ENCODE measurements at places on chromosomes 6 and 20.

DNA sequence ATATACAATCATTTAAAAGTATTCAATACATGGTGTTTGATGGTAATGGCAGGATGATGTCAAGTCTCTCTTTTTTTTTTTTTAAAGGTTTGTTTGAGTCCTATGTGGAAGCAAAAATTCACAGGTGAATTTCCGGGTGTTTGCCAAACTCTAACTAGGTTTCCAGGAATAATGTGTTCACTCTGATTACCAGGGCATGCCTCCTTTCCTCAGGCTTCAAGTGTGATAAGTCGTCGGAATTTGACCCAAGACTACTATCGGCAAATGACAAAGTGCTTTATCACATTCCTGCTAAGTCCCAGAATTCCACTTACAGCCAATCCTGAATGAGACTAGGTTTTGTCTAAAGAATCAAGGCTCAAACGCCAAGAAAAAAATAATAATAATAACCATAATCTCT, 7.3 kb downstream of the OARD1 start:
- DNase-seq: no peak

DNA sequence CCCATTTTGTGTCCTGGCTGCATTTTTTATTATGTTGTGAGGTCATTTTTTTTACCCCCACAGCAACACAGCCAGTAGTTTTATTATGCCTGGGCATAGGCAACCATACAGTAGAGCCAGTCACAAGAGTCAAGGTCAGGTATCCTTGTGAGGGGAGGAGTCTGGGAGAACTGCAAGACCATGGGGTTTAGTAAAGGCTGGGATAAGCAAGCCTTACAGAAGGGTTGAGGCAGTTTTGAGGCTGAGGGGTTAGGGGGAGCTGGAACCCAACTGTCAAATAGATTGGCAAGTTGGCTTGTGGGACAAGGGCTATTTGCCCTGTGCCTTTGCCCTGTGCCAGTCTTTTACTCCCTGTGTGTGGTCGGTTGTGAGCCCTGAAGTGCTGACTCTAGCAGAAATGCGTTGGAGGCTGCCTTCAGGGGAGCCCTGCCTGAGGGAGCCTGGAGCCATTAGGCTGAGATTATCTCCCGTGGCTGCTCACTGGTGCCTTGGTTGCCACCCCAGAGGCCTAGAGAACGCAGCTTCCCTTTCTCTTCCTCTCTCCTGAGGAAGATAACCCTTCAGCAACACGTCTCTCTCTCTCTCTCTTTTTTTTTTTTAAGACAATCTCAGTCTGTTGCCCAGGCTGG, 31.1 kb downstream of the RALY start:
- DNase-seq: no peak

DNA sequence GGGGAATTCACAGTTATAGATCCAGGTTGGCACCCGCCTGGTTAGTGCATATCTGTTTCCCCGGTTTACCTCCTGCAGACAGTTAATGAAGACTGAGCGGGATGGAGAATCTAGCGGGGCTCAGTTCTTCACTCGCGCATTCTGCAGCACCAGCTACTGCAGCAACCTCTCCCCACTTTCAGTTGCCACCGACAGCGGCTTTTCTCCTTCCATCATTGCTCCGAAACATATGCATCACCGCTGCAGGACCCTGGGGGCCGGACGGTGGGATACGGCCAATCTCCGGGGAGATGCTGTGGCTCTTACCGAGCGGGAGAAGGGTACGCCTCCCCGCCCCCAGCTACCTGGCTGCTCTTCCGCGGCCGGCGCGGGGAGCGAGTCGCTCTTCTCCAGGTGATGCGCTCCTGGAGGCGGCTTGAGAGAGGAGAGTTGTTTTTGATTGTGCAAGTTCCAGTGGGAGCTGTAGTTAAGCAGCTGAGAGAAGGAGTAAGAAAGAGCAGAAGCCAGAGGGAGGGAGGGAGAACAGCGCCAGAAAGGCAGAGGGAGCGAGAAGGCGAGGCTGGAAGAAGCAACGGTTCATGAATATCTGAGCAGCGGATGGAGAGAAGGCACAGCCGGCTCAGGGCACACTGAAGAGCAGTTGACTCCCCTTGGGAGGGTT, at the start of gene SGK1:
SGK1 (minus strand) TSS at position 642 of the 661 bp plus-strand sequence. CDS start 652 bp downstream, outside the sequence.
- peak; percentile 30 for DNase-seq

DNA sequence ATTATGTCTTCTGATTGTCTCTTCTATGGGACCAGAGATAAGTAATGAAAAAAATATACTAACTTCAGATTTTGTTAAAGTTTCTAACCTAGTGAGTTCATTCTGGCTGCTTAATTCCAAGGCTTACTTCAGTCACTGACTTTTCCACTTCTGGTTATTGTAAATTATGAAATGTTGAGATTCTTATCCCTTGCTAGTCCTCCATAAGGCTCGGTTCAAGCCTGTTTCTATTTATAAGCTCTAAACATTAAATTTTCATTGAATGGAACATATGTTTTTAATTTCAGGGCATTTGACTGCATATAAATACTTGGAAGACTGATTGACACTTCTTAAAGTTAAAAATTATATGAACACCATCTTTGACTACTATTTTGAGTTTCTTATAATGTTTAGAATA, 23.6 kb upstream of the NKAIN2 start:
- no peak for DNase-seq

DNA sequence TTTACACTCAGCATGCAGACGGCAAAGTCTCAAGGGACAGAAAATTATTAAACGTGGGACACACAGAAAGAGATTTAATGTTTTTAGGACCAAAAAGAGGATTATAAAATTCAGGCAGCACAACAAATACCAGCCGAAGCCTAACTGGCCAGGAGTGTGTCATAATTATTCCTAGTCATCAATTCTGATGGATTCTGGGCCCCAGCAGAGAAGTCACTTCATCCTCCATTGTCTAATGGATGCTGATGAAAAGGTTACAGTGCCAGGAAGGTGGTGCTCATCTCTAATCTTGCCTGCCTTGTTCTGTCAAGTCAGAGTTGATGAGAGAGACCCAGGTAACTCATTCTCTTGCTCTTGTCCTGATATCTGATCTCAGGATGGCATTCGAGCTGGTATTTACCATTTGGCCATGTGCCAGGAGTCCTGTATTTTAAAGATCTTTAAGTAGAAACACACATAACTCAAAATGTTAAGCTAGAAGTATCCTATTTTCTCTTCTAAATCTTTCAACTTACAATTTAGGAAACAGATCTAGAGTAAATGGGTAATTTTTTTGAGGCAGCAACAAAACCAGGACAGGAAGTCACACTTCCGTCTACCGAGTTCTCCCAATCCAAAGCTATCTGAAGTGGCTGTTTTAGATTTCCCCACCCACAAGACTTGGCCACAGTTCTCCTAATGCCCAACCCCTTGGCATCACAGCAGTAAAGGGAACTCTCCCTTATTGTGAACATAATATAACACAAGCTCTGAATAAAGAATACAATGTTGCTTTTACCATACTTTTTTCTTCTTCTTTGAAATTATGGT, 50.0 kb downstream of the ADAT2 start:
- peak; percentile 13 for DNase-seq

GRCh38 chr20:18541741-18542140, 25.5 kb upstream of the SMIM26 start:
- no peak for DNase-seq

DNA sequence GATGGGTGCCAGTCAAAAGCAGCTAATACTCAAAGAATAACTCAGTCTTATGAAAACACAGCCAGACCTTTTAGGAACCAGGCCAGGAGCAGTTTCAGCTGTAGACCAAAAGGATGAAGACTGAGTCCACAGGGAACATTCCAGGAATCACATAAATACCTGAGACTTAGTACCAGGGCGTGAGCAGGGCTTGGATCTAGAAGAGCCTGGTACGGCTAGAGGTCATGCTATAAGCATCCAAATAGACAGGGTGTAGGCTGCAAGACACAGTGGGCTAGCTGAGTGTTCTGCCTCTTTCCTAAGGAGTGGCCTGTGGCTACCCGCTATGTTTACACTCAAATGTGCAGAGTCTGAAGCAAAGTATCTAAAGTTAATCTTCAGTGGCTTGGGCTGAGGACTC, 29.5 kb upstream of the LRRC1 start:
- DNase-seq: no peak

GRCh38 chr6:14674867-14675648, 557.5 kb downstream of the CD83 start:
- DNase-seq: no peak

GRCh38 chr20:33280775-33281174, 2.2 kb upstream of the BPIFB1 start:
- no peak for DNase-seq

GRCh38 chr20:47551841-47552240, 50.2 kb downstream of the NCOA3 start:
- DNase-seq: peak; percentile 28

DNA sequence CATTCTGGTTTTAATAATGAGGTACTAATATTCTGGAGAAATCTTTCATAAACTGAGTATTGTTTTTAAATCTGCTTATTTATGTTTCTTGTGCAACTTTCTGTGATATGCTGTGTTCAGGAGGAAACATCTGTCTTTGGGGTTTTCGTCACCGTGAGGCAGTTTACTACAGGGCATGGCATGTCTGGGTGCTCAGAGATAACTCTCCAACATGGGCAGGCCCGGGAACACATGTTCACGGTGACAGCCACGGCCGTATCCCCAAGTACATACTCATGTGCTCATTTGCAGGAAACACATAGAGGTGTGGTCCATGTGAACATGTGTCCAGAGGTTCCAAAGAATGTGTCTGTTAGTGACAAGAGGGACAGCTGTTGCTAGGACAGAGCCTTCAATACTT, 62.1 kb upstream of the CNKSR3 start:
- peak; percentile 31 for DNase-seq

GRCh38 chr20:3744806-3745685, 12.6 kb downstream of the HSPA12B start:
- DNase-seq: peak; percentile 39
